ENCODE measurements at places on chromosomes 5 and 9. TPM values are rescaled to one million over a fixed set of nuclear protein-coding genes. Genes with fewer than 3 reads are reported as not detected.

S1PR3 gene
- total RNA-seq, result 36.4 TPM

PPP3R2 gene
- not detected for total RNA-seq

SV2C gene
- 0.20 TPM for total RNA-seq

ADAMTS13 gene
- total RNA-seq, result 7.1 TPM

GRCh38 chr5:86837610-86838009 is 219.9 kb downstream of the COX7C start:
- DNase-seq, result no peak

DNA sequence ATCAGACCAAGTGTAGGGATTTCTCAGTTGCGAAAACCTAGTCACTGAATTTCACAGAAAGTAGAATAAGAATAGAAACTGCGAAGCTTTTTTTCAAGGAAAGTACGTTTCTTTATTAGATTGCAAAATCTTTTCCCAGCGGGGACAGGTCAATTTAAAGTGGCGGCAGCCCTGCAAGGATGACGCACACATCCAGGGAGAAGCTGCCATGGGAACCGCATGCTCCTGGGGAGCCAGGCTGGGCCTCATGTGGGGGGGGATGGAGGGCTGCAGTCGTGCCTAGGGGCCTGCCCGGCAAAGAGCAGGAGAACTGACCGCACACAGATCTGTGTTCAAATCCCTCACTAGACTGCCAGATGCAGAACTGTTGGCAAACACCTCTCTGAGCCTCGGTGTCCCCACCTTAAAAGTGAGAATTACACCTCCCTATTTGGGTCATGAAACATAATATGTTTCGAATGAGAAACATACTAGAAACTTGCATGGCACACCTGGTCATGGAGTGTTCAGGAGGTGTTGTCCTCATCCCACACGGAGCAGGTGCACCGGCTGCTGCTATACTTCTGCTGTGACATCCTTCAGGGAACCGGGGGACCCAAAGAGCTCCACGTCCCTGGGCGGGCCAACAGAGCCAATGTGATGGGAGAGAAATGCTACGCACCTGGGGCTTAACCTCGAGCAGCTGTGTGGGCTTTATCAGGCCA is 127.8 kb upstream of the PHYKPL start:
- DNase-seq, result no peak

DNA sequence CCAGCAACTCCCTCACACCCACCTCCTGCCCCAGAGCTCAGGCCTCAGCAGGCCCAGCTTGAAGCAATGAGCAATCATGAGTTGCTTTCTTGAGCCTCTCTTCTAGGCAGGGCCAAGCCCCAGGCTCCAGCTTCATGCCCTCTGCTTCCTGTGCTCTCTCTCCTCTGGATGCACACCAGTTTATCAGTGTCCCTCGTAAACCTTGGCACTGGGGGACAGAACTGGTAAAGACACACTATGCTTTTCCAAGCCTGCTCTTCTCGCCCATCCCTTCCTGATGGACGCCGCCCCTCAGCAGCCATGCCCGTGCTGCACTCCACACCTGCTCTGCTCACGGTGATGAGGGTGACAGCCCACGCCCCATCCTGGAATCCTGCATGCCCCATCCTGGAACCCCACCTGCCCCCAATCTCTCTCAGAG is 49.4 kb upstream of the ORM1 start:
- no peak for DNase-seq

- no peak for DNase-seq
Observed at GRCh38 chr9:22065431-22066200, 56.5 kb upstream of the CDKN2B start.

- DNase-seq, result no peak
Observed at GRCh38 chr9:79461712-79462111, 110.1 kb upstream of the TLE4 start.

- no peak for DNase-seq
Observed at GRCh38 chr5:93100428-93100827, 480.6 kb downstream of the NR2F1-AS1 start.

DNA sequence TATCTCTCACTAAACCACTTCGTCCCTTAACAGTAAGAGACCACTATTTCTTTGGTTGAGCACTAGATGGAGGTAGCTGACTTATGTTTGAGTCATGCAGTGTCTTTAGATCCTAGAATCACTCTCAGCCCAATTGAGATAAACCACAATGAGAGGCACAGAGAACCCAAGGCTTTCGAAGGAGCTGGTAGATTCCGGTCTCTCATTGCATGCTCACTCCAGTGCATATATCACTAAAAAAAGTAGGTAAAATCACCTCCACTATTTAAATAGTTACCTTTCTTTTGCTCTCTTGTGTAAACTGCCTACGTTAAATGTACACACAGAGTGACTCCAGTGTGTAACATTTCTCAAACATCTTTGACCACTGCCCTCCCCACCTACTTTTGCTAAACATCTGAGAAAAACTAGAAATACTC is 27.6 kb downstream of the ACTL7A start:
- DNase-seq, result no peak

- no peak for DNase-seq
Observed at GRCh38 chr5:90897618-90898017, 339.0 kb downstream of the ADGRV1 start.

- no peak for DNase-seq
Observed at GRCh38 chr5:163460562-163461171, at the start of gene HMMR. Gene HMMR (plus strand): TSS chr5:163460632. CDS start chr5:163460693, 61 bp downstream.

DNA sequence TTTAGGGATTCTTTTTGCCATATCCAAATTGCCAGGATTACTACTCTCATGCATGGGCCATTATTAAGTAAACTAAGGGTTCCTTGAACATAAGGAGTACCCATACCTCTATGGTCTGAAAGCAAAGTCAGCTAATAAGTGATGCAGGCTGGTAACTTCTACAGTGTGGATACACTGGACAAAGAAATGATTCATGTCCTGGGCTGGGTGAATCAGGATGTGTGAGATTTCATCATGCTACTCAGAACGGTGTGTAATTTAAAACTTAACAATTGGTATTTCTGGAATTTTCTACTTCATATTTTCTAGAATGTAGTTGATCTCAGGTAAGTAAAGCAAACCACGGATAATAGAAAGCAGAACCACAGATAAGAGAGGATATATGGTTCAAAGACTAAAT is 428.8 kb downstream of the CHSY3 start:
- DNase-seq, result no peak

DNA sequence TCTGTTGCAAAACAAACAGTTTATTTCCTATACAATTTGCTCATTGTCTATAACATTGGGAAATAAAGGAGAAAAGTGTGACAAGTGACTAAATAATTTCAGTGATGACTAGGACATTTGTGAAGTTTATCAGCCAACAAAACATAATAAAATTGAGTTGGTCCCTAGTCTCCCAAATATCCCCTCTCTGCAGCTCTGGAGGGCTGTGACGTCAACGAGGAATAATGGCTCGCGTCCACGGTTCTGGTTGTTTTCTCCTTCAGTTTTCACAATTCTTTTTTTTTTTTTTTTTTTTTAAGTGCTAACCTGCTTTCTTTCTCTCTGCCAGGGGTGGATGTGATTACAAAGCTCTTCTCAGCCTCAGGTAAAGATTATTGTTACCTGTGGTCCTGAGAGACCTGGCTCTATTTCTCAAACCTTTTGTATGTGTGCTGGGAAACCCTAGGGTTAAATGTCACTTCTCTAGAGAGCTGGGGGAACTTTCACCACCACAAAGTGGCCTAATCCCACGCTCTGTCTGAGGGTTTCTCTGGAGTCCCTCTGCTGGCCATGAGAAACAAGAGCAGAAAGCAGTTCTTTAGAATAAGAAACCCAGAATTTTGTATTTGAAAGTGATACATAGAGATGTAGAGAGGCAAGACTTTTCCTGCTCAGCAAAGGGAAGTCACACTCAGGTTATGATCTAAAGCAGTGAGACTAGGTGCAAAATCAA is 36.2 kb upstream of the ANKRD55 start:
- DNase-seq, result no peak

DNA sequence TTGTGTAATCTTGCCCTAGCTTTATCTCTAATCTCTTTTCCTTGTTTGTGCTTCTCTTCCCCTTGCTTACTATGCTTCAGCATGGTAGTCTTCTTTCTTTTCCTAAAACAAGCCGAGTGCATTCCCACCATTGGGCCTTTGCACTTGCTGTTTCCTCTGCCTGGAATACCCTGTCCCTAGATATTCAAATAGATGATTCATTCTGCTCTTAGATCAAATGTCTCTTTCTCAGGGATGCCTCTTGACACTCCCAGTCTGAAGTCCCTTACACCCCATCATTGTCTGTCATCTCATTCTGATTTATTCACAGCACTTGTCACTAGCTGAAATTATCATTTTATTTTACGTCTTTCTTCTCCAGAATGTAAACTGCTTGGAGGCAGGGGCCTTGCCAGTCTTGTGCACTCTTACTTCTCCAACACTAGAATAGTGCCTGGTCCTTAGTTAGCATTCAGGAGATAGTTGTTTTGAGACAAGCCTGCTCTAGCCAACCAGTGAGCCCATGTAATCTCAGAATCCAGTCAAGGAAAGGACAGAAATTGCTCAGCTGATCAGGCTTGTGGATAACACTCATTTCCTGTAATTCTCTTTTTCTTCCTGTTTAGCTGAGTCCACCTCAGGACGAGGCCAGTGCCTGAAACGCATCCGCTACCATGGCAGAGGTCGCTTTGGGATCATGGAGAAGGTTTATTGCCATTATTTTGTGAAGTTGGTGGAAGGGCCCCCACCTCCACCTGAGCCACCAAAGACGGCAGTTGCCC is 25.4 kb downstream of the MRPL22 start:
- no peak for DNase-seq

DNA sequence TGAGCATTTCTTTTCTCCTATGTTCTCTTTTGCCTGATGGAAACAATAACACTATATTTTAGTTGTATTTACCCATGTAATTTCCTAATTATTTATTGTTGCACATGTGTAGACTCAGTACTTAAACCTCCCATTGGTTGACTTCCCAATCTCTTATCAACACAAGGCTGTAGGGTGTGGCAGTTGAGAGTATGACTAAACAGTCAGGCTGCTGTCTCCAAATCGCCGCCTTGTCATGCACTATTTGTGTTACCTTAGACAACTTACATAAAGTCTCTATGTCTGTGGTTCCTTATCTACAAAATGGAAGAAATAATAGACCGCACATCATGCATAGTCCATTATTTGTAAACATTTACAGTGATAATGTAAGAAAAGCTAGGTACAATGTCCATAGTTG is 68.9 kb upstream of the EFNA5 start:
- peak; percentile 20 for DNase-seq

GRCh38 chr5:176734756-176735342 is 75.5 kb upstream of the UNC5A start:
- DNase-seq, result no peak

- no peak for DNase-seq
Observed at GRCh38 chr9:112091810-112092209, 83.3 kb downstream of the SUSD1 start.

GRCh38 chr9:83307066-83307724 is 231.0 kb downstream of the FRMD3 start:
- no peak for DNase-seq

GRCh38 chr9:81614335-81614734 is 75.0 kb downstream of the TLE1 start:
- no peak for DNase-seq

All from mucosa of gallbladder (tissue), 1 donor.